ENCODE measurements at places on chromosomes 12 and 14.

GRCh38 chr14:68392393-68393141 is 400.3 kb downstream of the ZFP36L1 start:
- DNase-seq, result no peak

GRCh38 chr14:74350211-74350927 is 2.1 kb downstream of the VRTN start:
- DNase-seq, result no peak

GRCh38 chr12:1815814-1816729 is 4.3 kb upstream of the LRTM2 start:
- no peak for DNase-seq

GRCh38 chr12:21300632-21301031 is 34.1 kb downstream of the SLCO1A2 start:
- no peak for DNase-seq

DNA sequence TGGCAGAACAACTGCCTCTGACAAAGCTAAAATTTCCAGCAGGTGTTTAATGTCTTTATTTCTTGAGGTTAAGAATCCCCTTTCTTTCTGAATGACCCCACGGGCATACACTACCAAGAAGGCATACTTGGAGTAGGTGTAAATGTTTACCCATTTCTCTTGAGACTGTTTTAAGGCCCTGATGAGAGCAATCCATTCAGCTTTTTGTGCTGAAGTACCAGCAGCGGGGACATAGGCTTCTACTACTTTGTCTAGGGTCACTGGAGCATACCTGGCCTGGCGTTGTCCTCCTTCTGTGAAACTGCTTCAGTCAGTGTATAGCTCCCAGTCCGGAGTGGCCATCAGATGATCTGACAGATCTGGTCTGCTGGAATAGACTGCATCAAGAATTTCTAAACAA is 22.7 kb downstream of the ANG start:
- DNase-seq, result no peak

DNA sequence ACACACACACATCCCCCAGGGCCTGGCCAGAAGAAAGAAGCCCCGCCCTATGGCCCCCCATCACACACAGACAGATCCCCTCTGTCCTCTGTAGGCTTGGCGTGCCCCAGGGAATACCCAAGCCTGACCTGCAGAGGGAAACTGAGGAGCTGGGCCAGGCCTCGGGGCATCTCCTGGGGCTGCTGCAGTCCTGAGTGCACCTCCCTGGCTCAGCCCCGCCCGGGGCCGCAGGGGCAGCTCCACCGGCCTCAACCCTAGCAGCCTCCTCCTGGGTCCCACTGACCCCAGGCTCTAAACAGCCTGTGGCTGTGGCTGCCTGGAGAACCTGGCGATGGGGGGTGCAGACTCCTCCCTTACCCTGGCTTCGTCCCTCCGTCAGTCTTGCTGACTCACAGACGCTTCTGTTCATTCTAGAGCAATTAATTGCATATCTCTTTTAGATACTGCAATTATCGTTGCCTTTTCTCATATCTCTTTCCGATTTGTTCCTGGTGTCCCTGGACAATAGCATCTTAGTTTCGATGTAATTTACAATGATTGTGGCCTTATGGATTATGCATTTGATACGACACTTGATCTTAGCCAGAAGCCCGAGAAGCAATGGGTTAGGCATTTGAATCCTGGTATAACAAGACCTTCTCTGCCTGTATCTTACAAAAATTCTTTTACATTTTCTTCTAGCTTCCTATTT is 45.8 kb upstream of the EIF5 start:
- no peak for DNase-seq

DNA sequence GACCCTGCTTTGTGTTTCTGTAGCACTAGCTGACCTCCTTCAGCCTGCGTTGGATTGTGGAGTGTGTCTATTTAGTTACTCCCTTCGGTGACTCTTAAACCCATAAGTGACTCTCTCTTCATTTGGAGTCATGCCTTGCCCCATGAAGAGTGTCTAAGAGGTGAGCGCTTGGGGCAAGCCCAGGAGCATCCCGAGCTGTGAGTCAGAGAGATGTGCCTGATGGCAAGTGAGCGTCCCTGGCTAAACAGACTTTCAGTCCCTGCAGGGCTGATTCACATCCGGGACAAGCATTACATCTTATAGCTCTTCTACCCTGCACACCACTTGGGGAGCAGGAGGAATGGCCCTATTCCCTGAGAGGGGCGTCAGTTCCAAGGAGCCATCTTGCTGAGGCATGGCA is 24.3 kb upstream of the ATF1 start:
- no peak for DNase-seq

- DNase-seq, result no peak
Measured at GRCh38 chr12:44002607-44003006, 166.7 kb downstream of the TMEM117 start.

Data from fibroblast of skin of left biceps (primary cell).